Heart left ventricle (tissue), 16 donors: ENCODE measurements at places on chromosomes 1 and 21. TPM values are rescaled to one million over a fixed set of nuclear protein-coding genes. Genes with fewer than 3 reads are reported as not detected.

- DNase-seq = no peak
- no peak overlapping the region for H3K4me3 ChIP-seq
- no peaks in the 10 kb centered on the region for H3K4me1 ChIP-seq
- H3K27me3 ChIP-seq = no peaks in the 10 kb centered on the region
- H3K27ac ChIP-seq = no peak overlapping the region
These were observed 2151.6 kb downstream of the MRPL39 start for GRCh38 chr21:23455676-23456075.

GRCh38 chr1:159869173-159869572 lies 6.7 kb upstream of the VSIG8 start:
- H3K36me3 ChIP-seq = no peaks in the 10 kb centered on the region
- H3K27me3 ChIP-seq = no peaks in the 10 kb centered on the region
- H3K27ac ChIP-seq = no peak overlapping the region
- no peak for DNase-seq

GRCh38 chr1:112496290-112496689 lies 12.5 kb upstream of the WNT2B start:
- no peak for DNase-seq
- no peak overlapping the region for H3K27ac ChIP-seq
- H3K4me1 ChIP-seq = no peaks in the 10 kb centered on the region
- no peaks in the 10 kb centered on the region for H3K27me3 ChIP-seq
- H3K36me3 ChIP-seq = no peaks in the 10 kb centered on the region

DNA sequence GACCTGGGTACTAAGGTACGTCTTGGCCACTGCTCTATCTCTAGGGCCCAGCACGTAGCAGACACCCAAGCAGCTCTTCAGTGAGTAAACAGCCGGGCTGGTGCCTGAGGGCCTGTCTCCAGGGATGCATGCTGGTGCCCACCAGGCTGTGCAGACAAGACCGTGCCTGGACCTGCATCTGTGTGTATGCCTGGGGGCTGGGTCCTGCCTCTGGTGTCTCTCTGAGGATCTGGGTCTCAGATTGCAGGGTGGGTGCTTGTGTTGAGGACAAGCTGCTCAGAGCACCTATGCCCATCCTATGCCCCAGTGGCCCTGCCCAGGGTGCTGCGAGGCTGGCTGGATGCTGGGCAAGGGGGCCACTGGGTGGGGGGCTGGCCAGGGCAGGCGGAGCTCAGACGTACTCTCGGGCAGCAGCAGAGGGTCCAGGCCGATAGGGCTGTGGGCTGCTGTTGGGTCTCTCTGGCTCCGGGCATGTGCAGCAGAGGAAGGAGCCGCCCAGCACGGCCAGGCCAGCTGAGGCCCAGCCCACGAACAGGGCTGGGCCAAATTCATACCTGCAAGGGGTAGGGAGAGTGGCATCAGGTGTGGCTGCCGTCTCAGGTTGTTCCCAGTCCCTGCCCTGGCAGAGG lies 4.4 kb downstream of the CLDN19 start:
- no peaks in the 10 kb centered on the region for H3K36me3 ChIP-seq
- H3K27me3 ChIP-seq = no peaks in the 10 kb centered on the region
- no peak overlapping the region for H3K27ac ChIP-seq
- DNase-seq = no peak
- H3K4me3 ChIP-seq = no peak overlapping the region

GRCh38 chr1:47661040-47661439 lies 223.2 kb downstream of the FOXD2 start:
- no peaks in the 10 kb centered on the region for H3K4me1 ChIP-seq
- H3K4me3 ChIP-seq = no peak overlapping the region
- H3K36me3 ChIP-seq = no peaks in the 10 kb centered on the region
- H3K27ac ChIP-seq = no peak overlapping the region
- peaks cover 7% of the 10 kb centered on the region for H3K27me3 ChIP-seq

- no peaks in the 10 kb centered on the region for H3K36me3 ChIP-seq
- H3K27ac ChIP-seq = no peak overlapping the region
- H3K4me3 ChIP-seq = no peak overlapping the region
- no peaks in the 10 kb centered on the region for H3K4me1 ChIP-seq
These were observed 88.3 kb downstream of the AK5 start for GRCh38 chr1:77370161-77370560.

- DNase-seq = peak; percentile 45
- no peaks in the 10 kb centered on the region for H3K36me3 ChIP-seq
- peaks cover 18% of the 10 kb centered on the region for H3K4me1 ChIP-seq
- H3K4me3 ChIP-seq = peak overlapping the region; percentile 61
- peak overlapping the region; percentile 93 for H3K27ac ChIP-seq
These were observed 16.1 kb upstream of the STMN1 start for GRCh38 chr1:25922056-25922970.

DNA sequence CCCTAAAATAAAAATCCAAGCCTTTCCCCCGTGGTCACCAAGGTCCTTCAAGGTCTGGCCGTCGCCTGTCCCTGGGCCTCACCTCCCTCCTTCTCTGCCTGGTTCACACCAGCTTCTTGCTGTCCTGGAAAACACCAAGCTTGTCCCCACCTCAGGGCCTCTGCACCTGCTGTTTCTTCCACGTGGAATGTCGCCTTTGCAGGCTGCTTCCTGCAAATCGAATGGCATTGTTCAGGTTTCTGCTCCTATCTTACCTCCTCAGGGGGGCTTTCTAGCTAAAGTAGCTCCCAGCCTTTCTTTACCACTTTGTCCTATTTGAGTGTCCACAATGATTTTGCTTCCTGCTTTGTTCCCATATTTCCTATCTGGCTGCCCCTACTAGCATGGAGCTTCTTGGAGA lies 3.3 kb upstream of the CASZ1 start:
- H3K27me3 ChIP-seq = peaks cover 41% of the 10 kb centered on the region
- no peaks in the 10 kb centered on the region for H3K4me1 ChIP-seq
- H3K27ac ChIP-seq = no peak overlapping the region
- no peak overlapping the region for H3K4me3 ChIP-seq

DNA sequence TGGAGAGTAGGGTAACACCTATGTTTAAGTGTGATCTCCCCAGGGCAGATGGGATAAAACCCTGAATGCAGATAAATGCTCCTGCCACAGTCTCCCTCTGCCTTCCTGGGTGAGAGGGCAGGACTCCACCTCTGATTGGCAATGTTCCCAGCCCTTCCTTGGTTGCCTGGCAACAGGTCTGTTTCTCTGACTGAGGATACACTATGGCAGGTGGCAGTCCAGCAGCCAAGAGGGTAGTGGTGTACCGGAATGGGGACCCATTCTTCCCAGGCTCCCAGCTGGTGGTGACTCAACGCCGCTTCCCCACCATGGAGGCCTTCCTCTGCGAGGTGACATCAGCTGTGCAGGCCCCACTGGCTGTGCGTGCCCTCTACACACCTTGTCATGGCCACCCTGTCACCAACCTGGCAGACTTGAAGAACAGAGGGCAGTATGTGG lies at the start of gene DCDC2B:
TSS of gene DCDC2B (plus strand) at position 199 of the 438 bp plus-strand sequence. CDS start at position 204, 5 bp downstream.
- no peak within 1 kb of the TSS for H3K27ac ChIP-seq
- H3K27me3 ChIP-seq = no peaks in the 10 kb centered on the region
- no peak within 1 kb of the TSS for H3K4me3 ChIP-seq
- no peak for DNase-seq
- peaks cover 23% of the 10 kb centered on the region for H3K4me1 ChIP-seq
- H3K36me3 ChIP-seq = peaks cover 1% of the 10 kb centered on the region

DNA sequence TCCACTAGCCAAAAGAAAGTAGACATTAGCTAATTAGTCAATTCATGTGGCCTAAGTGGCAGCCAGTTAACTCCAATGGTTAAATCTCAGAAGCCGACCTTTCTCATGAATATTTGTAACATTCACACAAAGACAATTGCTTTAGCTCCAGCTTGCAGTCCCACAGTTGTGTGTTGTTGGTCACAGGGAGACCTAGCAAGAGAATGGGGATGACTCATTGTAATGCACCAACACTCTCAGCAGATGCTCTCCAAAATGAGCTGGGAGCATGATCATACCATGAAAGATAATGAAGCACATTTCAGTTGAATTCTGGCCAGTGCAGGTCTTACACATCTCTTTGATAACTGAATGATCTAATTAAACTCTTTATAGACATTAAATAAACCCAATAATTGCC lies 160.4 kb downstream of the HLX start:
- no peak for DNase-seq
- no peak overlapping the region for H3K27ac ChIP-seq
- no peaks in the 10 kb centered on the region for H3K4me1 ChIP-seq
- no peaks in the 10 kb centered on the region for H3K27me3 ChIP-seq

GRCh38 chr1:10862743-10863335 lies 66.4 kb upstream of the CASZ1 start:
- peaks cover 6% of the 10 kb centered on the region for H3K27me3 ChIP-seq
- no peaks in the 10 kb centered on the region for H3K36me3 ChIP-seq
- H3K4me1 ChIP-seq = peaks cover 3% of the 10 kb centered on the region
- DNase-seq = peak; percentile 41

GRCh38 chr1:204258213-204259115 lies 44.7 kb upstream of the GOLT1A start:
- peak; percentile 57 for DNase-seq
- no peak overlapping the region for H3K4me3 ChIP-seq
- H3K27ac ChIP-seq = no peak overlapping the region
- peaks cover 17% of the 10 kb centered on the region for H3K4me1 ChIP-seq
- no peaks in the 10 kb centered on the region for H3K27me3 ChIP-seq

DNA sequence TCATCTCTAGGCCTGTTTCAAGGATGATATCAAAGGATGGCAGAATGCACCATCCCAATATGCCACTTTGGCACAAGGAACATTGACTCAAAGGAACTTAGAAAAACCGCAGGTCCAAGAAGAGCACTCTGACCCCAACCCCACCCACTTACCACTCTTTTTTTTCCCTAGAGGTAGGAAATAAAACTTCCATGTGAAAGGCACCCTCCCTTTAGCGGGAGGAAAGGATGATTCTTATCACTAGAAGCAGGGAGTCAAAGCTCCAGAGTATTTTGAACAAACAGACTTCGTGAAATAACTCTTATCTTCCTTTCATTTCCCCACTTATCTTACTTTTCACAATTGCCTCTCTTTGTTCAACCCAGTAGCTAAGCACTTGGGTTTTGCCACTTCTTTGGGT lies 22.2 kb downstream of the PSMG1 start:
- H3K36me3 ChIP-seq = no peaks in the 10 kb centered on the region
- no peak for DNase-seq
- no peak overlapping the region for H3K27ac ChIP-seq
- H3K4me3 ChIP-seq = no peak overlapping the region

GRCh38 chr21:42777064-42777756 lies 102.1 kb downstream of the WDR4 start:
- H3K27ac ChIP-seq = no peak overlapping the region
- no peak for DNase-seq
- H3K4me3 ChIP-seq = no peak overlapping the region
- no peaks in the 10 kb centered on the region for H3K27me3 ChIP-seq
- no peaks in the 10 kb centered on the region for H3K36me3 ChIP-seq
- peaks cover 4% of the 10 kb centered on the region for H3K4me1 ChIP-seq

DNA sequence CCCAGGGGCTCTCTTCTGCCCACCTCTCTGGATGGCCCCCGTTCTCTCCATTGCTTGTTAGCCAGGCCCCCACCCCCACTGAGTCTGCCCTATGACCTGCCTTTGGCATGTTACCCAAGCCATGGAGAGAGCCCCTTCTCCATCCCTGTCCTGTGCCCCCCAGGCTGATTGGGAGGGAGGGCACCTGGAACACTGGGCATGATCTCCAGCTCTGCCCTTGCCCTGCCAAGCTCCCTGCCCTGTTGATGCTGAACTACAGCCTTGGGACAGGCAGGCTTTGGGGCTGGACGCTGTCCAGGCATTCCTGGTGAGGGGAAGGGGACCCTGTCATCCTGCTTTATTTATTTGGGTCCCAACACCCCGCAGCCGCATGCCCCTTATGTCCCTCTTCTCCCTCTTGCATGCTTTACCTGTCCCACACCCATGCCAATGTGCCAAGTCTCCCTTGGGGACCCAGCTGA lies 10.7 kb downstream of the TRIM46 start:
- H3K4me3 ChIP-seq = no peak overlapping the region
- peak overlapping the region; percentile 68 for H3K27ac ChIP-seq
- no peaks in the 10 kb centered on the region for H3K27me3 ChIP-seq
- H3K36me3 ChIP-seq = no peaks in the 10 kb centered on the region

DNA sequence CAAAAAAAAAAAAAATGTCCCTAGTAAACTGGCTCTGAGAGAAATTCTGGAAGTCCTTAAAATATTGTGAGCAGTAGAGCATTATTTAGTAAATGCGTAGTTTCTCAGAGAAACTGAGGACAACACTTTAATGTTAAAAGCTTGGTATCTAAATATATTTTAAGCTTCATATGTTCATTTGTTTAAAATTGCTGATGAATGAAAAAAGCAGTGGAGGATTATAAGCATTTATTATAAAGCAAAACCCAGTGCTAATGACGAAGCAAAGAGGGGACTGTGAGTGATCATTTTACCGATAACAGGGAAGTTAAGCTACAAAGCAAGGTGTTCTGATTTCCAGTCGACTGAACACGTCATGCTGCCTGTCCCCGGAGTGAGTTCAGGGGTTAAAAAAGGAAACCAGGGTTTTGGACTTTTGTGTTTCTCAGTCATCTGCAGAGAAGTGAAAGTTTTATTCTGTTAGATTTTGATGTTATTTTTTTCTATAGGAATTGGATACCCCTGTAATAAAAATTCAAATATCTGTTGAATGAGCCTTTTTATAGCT lies 64.5 kb upstream of the SCCPDH start:
- H3K4me3 ChIP-seq = no peak overlapping the region
- no peak for DNase-seq
- H3K4me1 ChIP-seq = no peaks in the 10 kb centered on the region
- H3K36me3 ChIP-seq = no peaks in the 10 kb centered on the region
- no peaks in the 10 kb centered on the region for H3K27me3 ChIP-seq
- H3K27ac ChIP-seq = no peak overlapping the region

- H3K27me3 ChIP-seq = no peaks in the 10 kb centered on the region
- no peak overlapping the region for H3K4me3 ChIP-seq
- H3K4me1 ChIP-seq = peaks cover 4% of the 10 kb centered on the region
- DNase-seq = no peak
- H3K36me3 ChIP-seq = peaks cover 100% of the 10 kb centered on the region
These were observed 8.3 kb downstream of the SDE2 start for GRCh38 chr1:225990705-225991464.

RUSC1 gene
- 26.3 TPM for total RNA-seq

KANK4 gene
- 4.3 TPM for total RNA-seq

KIF2C gene
- total RNA-seq = 1.5 TPM

NMNAT2 gene
- 3.1 TPM for total RNA-seq

SH3BGR gene
- 111 TPM for total RNA-seq

WDR64 gene
- total RNA-seq = not detected

TXNIP gene
- 1,038 TPM for total RNA-seq

HPCAL4 gene
- total RNA-seq = 0.12 TPM
